ENCODE measurements at places on chromosomes 11 and 22.

DNA sequence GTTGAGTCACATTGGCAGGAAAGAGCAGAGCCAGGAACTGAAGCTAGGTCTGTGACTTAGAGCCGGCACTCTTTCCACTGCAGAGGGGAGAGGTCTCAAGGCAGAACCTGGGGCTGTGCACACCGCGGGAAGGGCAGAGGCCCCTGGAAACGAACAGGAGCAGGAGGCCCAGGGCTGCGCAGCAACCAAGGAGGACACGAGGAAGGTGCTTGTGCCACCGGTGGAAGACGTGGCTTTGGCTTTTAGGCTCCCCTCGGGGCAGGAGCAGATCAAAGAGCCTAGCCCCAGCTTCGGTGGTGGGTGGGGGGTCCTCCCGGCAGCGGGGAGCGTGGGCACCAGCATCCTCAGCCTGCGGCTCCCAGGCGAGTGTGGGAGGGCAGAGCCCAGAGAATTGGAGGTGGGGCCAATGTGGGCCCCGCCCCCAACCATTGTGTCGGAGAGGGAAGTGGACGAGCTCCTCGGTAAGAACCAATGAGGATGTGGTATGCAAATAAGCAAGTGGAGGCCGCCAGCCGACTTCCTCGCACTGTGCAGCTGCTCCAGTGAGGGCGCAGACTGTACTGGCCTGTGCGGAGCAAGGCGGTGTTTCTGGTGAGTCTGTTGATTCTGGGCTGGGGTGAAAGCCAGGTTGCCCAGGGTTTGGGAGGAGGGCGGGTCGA is at the start of gene CCDC116:
CCDC116 (plus strand) TSS at position 524 of the 659 bp plus-strand sequence. CDS start 422 bp downstream, outside the sequence.
- no peak for DNase-seq

- no peak for DNase-seq
Measured at GRCh38 chr22:35128637-35129036, 62.7 kb downstream of the ISX start.

DNA sequence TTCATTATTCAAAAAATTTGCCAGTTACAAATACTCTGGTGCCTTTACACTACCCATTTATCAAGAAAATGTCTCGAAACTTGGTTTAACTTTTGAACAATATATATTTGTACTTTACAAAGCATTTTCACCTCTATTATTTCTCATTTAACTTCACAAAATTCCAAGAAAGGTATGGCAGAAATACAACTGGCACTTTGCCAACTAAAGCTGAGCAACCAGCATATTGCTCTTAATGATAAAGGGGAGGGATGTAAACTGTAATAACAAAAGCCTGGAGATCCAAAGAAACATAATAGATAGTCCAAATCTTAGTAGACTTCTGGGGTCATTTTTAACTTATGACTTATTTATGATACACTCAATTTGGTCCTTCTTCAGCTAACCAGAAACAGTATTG is 7.7 kb downstream of the PITPNB start:
- DNase-seq, result no peak

DNA sequence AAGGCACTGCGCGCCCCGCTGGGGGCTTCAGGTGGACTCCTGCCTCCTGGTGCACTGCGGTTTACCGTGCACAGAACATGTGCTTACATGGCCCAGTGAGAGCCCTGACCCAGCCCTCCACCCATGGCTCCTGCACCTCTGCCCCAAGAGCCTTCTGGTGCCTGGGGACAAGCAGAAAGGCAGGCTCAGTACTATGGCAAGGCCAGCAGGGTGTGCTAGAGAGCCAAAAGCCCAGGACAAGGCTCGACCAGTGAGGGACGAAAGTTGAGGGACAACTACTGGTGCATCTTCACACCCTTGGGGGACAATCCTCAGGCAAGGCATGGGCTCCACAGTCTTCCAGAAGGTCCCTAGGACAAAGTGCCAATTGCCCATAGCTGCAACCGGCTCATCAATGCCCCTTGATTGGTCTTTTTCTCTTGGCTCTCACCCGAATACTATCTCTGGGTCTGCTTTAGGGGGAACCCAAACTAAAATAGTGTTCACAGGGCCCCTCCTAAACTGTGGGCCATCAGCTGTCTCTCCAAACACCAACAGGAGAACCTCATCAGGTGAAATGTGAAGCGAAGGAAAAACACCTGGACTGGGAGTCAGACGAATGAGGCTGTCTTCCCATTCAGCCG is 13.5 kb downstream of the PGA5 start:
- DNase-seq, result peak; percentile 25

DNA sequence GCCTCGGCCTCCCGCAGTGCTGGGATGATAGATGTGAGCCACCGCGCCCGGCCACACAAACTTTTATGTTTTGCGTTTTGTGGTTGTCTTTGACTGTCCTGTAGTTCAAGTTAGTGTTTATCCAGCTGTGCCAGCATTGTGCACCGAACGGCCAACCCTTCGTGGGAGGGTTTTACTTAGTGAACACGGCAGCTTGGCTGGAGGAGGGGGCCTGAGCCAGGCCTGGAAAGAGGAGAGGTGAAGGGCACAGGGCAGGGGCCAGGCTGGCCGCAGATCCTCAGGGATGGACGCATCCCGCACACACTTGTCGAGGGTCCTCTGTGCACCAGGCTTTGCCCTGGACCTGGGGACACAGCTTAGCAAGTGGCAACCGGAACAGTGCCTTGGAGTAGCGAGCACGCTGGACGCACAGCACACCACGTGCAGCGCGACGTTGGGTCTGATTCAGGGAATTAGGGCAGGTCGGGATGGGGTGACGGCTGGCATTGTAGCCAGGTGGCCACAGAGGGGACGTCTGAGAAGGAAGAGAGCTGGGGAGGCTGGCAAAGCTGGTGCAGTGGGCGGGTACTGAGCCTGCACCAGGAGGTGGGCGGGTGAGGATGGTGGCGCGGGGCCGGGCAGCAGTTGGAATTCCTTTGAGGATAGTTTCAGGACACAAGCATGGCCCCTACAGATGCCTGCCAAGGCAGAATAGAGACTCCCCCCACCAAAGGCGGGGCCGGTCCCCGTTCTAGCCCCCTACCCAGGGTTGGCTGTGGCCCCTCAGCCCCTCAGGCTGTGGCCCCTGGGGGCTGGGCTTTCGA is 13.4 kb downstream of the EPS8L2 start:
- no peak for DNase-seq

- no peak for DNase-seq
Measured at GRCh38 chr11:113082341-113082955, 121.2 kb downstream of the NCAM1 start.

- DNase-seq, result no peak
Measured at GRCh38 chr11:721741-722345, 15.8 kb downstream of the EPS8L2 start.

GRCh38 chr11:67309166-67309565 is 5.8 kb downstream of the SSH3 start:
- DNase-seq, result no peak

GRCh38 chr11:93652161-93652597 is 9.3 kb upstream of the CEP295 start:
- no peak for DNase-seq

DNA sequence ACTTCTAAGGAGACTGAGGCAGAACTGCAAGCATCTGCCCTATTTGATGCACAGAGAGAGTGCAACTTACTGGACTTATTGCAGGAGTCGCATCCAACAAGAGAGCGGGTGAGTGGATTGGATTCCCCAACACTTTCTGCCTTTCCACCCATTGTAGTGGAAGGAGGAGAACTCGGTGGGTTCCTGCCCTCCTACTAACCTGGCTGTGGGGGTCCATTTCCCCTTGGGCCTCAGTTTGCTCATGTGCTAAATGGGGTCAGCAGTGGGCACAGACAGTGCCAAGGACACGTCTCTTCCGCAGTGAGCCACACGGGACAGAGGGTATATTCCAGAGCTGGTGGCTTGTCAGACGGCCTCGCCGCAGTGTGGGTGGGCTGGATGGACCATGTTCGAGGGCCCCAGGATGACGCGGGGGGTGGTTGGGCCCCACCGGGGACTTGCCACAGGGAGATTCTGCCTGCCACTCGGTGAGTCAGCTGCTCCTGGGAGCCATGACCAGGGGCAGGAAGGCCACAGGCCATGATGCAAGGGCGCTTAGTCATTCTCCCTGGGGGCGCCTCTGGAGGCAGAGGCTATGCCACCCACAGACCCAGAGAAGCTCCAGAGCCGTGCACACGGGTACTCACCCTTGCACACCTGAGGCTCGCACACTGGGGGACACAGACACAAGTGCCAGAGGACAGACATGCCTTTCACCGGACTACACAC is 8.2 kb downstream of the ALX4 start:
- no peak for DNase-seq

DNA sequence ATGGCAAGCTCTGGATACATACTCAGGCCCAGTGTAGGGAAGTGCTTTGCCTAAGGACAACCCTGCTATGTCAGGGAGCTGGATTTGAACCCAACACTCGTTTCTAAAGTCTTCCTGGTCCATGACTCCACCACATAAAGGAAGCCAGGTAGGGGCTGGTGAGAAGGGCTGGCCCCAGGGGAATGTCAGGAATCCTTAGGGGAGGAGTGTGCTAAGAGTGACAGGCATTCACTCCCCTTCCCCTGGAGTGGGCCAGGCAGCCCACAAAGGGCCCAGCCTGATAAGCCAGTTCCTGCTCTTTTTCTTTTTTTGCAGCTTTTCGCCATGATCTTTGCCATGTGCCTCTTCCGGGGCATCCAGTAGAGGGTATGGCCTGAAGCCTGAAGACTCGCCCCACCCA is 21.9 kb downstream of the TP53I11 start:
- no peak for DNase-seq

DNA sequence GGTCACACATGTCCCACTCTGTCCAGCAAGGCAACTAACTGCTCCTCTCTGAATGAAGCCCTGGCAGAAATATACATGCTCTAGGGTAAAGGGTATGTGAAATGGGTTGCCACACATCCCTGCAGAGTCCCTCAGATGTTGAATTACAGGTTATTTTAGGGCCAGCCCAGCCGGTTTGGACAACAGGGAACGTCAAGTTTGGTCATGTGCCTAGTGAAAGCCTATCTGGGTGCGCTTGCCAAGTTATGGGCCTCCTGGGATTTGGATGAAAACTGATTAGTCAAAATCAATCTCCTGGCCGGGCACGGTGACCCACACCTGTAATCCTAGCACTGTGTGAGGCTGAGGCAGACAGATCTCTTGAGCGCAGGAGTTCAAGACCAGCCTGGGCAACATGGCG is 10.4 kb downstream of the AP1B1 start:
- no peak for DNase-seq

DNA sequence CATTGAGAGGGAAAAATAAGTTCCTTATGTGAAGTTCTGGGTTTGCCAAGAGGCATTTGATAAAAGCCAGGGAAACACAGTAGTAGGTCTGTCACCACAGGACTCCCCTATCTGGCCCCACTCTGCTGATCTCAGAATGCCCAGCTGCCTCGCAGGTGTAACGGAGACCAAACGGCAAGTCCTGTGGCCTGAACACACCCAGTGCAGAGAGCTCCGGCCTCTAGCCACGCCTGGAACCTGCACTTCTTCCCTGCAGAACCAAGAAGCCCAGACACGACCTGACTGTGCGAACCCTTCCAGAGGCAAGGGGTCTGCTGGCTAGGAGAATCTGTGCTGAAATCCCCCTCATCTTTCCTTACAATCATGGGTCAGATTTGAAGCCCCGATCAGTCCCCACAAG is 432.8 kb upstream of the B3GAT1 start:
- no peak for DNase-seq

DNA sequence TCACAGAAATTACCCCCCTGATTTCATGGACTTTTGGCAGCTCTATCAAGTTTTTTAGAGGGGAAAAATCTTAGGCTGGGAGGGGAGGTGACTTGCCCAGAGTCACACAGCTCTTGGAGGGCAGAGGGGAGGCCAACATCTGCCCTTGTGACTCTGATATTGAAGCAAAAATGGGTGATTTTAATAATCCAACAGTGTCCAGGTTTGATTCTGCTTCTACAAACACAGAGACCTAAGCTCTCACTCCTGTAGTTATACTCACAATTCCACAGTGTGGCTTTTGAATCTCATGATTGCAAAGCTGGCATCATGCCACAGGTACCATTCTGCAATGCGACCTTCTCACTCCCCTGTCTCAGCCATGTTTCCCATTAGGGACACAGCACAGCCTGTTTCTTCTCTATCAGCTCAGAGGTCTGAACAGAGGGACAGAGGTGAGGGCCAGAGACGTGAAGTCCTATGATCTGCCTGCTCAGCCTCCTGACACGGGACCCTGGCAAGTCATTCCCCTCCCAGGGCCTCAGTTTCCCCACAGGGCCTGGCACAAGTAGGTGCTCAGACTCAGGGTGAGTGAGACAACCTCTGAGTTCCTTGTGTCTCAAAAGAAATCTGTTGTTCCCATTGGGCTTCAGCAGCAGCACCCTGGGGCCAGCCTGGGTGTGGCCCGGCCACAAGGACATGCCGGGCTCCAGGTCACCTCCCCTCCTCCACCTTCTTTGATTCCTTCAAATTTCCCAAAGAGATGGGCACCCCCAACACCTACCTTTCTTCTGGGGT is 766 bp downstream of the APOL2 start:
- DNase-seq, result no peak

DNA sequence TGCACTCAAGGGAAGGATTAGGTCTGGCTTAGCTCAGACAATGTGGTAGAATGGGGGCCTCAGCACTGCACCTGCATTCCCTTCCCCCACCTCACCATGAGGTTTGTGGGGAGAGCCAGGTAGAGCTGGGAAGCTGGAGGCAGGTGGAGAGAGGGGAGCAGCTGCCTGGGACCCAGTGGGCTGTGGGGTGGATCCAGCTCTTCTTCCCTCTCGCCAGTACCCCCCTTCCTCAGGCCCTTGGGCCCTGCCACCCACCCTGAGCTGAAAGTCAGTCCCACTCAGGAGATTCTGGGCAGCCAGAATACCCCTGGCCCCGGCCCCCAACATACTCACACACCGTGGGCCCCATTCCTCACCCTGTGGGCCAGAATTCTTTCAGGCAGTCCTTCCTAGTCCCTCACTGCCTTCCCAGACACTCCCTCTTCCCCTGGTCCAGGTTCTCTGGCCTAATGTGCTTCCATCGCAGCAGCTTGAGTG is 3.1 kb upstream of the POLD4 start:
- no peak for DNase-seq

DNA sequence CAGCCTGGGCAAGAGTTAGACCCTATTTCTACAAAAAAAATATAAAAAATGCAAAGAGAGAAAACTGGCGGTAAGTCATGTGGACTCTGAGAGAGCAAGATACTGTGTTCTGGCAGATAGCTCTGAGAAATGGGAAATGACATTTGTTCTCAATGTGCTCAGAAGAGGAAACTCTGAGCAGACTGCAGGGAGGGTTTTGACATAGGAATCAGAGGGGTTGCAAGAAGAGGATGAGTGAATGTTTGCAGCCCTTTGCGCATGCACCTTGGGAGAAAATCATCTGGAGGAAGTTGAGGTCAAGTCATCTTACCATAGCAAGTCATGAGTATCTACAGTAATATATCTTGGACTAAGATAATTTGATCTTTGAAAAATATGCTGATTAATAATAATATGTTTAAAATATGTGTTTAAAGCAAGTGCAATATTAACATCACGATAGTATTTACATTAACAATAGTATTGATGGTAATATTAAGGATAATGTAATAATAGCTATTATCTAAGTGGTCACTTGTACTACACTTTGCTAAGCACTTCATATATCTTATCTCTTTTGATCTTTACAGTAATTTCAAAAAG is 2.6 kb downstream of the ACER3 start:
- DNase-seq, result no peak

Measured in stimulated activated CD8-positive, alpha-beta memory T cell treated with anti-CD3 and anti-CD28 coated beads, Interleukin-4, amount 100 ng/mL, for 1 hour (primary cell).